Dermis blood vessel endothelial cell (primary cell): ENCODE measurements at places on chromosomes 13 and 19.

- DNase-seq = peak; percentile 19
Observed at GRCh38 chr13:75479102-75479740, 2.7 kb downstream of the TBC1D4 start.

DNA sequence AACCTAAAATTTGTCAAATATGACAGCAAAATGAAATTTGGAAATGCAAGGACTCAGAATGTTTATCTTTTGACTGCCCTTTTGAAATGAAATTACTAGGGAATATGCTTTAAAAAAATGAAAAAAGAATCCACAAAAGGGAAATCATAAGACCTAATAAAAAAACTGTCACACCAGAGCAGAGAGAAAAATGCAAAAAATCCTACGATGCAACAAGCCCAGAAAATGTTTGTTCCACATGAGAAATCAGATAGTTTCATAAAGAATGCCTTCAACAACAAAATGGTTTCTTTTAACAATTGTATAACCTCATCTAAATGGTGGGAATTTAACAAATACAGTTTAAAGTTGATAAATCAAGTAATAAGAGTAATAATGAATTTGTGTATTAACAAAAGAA is 8.0 kb downstream of the LPAR6 start:
- no peak for DNase-seq

GRCh38 chr19:53102756-53103233 is 427 bp downstream of the ZNF160 start:
- peak; percentile 58 for DNase-seq

GRCh38 chr13:98157188-98157587 is 14.3 kb downstream of the FARP1 start:
- DNase-seq = no peak

- DNase-seq = peak; percentile 37
Observed at GRCh38 chr13:85828094-85828684, 29.0 kb upstream of the SLITRK6 start.

DNA sequence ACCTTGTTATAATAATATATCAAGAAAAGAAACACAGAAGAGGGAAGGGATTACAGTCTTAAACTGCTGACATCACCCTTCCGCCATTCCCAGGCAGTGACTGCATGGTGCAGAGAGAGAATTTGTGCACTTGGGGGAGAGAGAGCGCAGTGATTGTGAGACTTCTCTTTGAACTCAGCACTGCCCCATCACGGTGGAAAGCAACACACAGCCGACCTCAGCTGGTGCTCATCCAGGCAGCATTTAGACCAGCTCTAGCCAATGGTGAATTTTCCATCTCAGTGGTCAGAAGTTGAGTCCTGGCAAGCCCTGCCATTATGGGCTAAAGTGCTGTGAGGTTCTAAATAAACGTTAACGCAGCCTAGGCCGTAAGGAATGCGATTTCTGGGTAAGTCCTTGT is 1681.5 kb downstream of the EFNB2 start:
- no peak for DNase-seq

DNA sequence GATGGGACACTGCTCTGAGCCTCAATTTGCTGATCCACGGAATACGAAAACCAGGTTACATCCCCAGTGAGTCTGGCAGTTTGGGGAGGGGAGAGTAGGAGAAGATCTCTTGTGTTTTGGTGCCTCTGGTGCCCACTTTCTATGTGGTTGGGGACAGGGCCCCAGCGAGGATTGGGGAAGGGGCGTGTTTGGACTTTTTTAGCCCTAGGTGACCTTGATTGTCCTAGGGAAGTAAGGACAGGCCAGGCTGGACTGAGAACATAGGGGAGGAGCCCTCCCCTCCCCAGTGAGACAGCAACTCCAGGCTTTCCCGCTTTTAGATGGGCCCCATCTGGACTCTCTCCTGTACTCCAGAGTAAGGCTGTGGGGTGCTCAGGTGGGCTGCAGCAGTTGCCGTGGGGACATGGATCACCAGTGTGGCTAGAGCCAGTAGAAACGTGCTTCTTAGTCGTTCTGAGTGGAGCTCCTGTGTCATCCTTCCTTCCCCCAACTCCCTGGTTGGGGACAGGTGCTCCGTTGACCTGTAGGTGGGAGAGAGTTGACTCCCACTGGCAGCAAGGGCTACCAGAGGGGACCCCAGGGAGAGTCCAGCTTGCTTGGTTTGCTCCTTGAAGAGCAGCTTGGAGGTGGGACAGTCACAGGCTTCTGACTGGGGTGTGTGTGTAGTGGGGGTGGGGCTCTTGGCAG is 4.3 kb downstream of the EGLN2 start:
- DNase-seq = peak; percentile 17

DNA sequence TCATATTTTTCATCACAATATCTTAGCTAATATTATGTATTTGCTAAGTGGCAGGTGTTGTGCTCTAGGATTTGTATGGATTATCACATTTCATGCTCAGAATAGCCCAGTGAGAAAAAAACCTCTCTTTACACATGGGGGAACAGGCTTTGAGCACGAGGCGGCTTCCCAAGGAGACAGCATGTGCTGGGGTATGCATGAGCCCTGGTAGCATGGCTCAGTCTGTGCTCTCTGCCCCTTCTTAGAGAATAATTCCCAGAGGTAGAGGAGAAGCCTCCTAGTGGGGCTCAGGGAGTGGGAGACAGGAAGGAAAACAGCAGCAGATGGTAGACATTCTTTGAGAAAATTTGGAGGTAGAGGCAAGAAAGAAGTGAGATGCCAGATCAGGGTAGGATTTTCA is 31.6 kb downstream of the RNASEH2B start:
- DNase-seq = no peak

GRCh38 chr19:29624489-29625185 is 18.6 kb downstream of the POP4 start:
- DNase-seq = no peak

DNA sequence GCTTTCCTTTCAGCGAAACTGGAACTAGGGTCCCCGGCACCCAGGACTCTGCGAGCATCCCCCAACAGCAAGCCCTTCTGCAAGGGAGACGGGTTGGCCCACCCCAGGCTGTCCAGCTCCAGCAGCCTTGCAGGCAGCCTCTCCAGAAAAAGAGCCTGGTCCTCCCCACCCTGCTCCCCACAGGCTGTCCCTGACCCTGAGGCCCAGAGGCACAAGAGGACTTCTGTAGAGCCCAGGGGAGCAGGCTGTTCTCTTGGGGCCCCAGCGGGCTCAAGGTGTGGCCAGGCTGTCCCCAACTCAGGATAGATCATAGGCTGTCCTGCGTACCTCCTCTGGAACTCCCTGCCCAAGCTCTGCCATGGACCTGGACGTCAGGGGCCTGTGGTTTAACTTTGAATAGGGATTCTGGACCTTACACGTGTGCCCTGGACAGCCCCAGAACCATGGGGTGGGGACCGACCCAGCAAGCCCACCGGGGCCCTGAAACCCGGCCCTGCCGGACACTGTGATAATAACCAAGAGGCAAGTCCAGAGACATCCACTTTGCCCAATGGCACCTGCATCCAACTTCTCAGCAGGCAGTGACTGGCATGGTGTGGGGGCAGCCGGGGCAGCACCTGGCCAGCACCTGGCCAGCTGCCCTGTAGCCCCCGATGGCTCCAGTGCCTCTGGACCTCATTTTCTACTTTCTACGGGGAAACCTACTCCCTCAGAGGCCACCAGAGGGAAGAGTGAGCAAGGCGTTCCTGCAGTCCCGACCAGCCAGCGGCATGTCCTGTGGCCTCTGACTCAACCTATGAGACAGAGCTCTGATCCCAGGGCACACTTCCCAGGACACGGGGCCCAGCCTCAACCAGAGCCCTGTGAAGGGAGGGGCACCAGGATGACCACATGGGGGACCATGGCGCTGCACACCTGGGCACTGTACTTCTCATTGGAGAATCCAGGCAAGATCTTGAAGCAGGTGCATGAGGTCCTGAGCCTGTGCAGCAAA is 50.9 kb upstream of the TPM4 start:
- DNase-seq = peak; percentile 71

DNA sequence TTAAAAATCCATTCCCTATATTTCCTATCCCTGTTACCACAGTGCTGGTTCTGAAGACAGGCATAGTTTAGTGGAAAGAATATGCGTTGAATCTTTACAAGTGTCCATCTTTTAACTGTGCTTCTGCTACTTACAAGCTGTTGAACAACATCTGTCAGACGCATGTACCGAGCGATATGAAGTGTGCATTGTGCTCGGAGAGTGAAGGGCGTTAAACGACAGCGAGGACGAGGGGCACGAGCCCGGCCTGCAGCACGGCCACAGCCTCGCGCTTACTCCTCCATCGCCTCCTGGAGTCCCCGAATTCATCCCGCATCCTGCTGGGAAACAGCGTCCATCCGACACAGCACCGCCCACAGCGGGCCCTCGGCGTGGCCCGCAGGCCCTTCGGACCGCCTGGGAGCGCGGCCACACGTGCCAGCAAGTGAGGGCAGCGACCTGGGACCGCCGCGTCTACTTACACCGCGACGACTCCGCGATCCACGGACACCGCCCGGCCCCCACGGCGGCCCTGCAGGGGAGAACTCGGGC is 514 bp downstream of the PCID2 start:
- peak; percentile 73 for DNase-seq

DNA sequence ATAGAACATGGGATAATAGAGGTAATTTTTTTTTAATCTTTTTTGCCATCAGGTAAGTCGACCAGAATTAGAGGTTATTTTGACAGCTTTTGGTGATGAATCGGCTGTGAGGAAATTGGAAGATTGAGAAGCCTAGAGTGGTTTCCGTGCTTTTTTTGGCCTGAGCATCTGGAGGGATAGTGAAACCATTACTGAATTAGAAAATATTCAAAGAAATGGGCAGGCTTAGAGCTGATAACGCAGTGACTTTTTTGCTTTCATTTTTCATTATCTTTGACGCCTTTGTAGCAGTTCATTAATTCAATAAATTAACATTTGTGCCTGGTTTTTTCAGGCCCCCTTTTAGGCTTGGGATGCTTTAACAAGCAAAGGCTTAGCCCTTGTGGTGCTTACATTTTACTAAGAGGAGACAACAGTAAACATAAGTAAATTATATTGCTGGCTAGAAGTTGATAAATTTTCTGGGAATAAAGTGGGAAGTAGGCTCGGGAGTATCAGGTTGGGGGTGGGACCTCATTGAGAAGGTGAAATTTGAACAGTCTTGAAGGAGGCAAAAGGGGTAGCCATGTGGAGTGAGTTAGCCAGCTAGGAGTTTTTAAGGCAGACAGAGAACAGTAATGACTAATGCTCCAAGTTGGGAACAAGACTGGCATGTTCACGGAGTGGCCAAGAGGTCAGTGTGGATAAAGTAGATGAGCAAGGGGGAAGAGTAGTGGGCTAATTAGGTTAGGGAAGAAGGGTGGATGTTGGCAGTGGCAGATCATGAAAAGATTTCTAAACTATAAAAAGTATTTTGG is 36.5 kb downstream of the GTF2F2 start:
- DNase-seq = no peak

GRCh38 chr19:2540646-2541454 is 64.9 kb downstream of the GADD45B start:
- DNase-seq = peak; percentile 98

DNA sequence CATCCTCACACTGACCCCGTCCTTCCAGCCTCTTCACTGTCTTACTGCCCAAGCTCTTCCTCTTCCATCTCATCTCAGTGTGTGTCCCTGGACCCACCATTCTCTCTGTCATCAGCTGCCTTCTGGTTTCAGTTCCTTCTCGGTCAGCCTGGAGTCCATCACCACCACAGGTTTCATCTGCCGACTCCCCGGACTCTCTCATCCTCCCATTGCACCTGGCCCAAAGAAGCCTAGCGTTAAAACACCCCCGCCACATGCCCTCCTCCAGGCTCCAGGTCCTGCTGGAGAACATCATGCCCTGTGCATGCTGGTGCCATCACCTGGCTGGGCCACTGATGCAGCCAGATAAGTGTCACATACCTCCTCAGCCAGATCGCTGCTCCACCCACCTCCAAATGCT is 122.1 kb upstream of the GPR12 start:
- no peak for DNase-seq

DNA sequence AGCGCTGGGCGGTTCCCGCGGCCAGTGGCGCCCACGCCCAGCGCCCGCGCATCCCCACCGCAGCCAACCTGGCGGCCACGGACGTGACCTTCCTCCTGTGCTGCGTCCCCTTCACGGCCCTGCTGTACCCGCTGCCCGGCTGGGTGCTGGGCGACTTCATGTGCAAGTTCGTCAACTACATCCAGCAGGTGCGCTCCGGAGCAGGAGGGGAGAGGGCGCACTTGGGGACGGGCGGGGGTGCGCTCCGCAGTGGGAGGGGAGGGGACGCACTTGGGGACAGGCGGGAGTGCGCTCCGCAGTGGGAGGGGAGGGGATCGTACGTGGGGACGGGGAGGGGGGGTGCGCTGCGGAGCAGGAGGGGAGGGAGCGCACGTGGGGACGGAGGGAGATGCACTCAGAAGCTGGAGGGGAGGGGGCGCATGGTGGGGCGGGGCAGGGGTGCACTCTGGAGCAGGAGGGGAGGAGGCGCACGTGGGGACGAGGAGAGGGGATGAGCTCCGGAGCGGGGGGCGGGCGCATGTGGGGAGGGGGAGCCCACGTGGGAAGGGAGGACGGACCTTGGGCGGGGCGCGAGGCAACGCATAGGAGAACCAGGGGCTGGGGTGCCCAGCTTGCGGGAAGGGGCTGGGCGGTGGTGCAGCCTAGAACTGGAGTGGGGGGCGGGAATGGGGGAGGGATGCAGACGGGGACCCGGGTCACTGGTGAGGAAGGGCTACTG is 1.5 kb downstream of the KISS1R start:
- no peak for DNase-seq
